EH (cell line): ENCODE measurements at places on chromosomes 4 and X.
A peak's percentile ranks its signal among the peaks of the same experiment; 100 is the strongest.

DNA sequence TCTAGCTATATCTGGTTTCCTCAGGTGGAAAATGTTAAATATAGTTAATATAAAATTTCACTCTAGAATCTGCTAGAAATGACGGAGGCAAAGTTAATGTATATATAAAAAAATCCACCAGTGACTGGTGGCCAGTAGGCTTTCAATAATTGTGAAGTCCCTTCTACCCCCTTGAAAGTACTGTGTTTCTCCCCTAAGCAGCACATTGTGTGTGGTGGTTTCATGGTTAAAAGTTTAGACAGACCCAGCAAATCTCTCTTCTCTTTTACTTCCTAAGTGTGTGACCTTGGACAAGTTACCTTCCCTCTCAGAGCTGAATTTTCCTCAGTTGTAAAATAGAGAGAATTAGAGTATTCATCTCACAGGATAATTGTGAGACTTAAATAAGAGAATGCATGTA is 600 bp upstream of the HEPH start:
- no peak for DNase-seq

GRCh38 chr4:76205476-76205875 is 8.1 kb downstream of the SCARB2 start:
- no peak for DNase-seq

GRCh38 chr4:3879681-3880614 is 113.8 kb downstream of the ADRA2C start:
- no peak for DNase-seq

DNA sequence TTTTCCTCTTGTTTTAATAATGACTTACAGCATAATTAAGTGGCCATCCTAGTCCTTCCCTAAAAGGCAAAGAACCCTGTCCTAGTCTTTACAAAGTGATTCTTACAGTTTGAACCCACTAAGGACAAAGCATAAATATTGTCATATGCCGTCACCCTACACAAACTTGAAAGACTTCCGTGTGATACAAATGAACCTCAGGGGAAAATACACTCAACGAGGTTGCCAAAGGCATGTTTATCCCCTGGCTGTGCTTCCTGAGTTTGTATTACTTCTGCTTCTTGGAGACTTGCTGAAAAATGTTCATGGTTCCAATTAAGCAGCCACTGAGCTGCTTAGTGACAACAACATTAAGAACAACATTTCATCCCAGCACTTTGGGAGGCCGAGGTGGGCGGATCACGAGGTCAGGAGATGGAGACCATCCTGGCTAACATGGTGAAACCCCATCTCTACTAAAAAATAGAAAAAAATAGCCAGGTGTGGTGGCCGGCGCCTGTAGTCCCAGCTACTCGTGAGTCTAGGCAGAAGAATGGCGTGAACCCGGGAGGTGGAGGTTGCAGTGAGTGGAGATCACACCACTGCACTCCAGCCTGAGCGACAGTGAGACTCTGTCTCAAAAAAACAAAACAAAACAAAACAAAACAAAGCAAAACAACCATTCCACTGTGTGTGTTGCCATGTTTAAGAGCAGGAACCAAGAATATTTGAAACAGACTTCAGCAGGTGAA is 16.2 kb downstream of the RASSF6 start:
- no peak for DNase-seq

- DNase-seq, result no peak
Observed at GRCh38 chr4:31999848-32000247, 1279.7 kb downstream of the PCDH7 start.

GRCh38 chr4:95256108-95256835 is 292.5 kb downstream of the UNC5C start:
- no peak for DNase-seq

- DNase-seq, result no peak
Observed at GRCh38 chr4:104279744-104280143, 214.9 kb downstream of the CXXC4 start.

DNA sequence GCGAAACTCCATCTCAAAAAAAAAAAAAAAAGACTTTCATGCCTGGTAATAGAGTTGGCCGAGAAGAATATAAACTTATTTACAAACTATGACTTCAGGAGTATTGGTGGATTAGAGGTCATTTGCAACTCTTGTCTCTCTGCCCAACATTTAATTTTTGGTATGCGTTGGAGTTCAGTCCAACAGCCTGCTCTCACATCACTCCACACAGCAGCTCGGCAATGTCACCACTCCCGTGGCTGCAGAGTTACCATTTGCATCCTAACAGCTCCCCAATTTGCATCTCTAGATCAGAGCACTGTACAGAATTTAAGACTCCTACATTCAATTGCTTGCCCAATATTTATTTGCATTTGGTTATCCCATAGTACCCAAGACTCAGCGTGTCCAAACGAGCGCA is 40.9 kb upstream of the AP1AR start:
- DNase-seq, result no peak

DNA sequence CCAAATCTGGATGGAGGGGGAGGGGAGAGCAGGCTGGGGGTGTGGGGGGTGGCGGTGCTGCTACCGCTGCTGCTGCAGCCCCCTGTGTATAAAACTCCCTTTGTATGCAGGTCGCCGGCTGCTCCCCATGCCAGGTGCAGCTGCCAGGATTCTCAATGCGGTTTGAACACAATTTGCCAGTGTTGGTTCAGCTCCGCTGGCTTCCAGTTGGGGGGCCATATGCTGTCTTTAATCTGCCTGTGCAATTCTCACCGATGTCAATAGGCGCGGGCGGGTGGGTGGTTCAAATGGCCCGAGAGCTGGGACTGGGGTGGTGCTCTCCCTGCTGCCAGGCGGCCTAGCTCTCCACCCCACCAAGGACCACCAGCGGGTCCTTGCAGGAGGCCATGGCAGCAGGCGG is 257.6 kb downstream of the BCOR start:
- DNase-seq, result no peak

DNA sequence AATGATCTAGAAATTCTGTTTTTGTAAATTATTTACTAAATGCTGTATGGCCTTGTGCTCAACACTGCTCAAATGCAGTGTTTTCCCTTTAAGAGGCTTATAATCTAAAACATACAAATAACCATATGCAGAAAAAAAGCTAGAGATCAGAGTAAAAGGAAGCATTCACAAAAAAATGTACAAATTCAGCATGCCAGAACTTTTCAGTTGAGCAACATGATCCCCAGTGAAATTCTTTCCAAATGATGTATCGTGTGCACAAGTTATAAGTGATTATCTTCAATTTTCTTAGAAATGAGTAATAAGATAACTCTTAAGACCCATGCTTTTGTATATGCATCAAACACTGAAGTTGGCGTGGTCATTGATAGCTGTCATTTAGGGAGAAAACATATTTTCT is 5.0 kb downstream of the GPC3 start:
- DNase-seq, result no peak

DNA sequence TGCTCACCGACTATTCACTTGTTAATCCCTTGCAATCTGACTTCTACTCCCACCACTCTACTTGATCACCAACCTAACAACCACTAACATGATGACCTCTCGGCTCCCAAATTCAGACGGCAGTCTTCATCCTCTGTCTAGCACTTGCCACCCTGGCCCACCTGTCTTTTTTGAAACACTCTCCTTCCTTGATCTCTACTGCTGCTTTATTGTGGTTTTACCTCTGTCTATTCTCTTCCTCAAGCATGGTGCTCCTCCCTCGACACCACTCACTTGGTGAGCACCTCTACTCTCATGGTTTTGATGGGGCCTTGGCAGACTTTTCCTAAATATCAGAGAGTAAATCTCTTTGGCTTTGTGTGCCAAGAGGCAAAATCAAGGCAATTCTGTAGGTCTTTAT is 21.7 kb upstream of the CXCR3 start:
- DNase-seq, result no peak

DNA sequence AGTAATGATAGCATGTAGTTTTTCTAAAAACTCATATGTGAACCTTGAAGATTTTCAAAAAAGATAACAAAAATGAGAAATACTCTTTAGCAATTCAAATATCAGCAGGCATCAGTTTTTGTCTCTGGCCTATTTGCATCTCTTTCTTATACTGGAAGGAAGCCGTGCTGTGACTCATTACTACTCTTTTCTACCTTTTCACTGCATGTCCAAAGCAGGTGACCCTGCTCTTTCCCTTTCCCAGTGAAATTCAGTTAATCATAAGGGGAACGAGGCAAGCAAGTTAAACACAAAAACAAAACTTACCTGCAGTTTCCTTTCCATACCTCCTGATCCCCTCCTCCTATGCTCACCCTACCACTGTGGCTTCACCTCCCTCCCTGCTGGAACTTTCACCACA is 9.3 kb downstream of the SPATA4 start:
- no peak for DNase-seq

DNA sequence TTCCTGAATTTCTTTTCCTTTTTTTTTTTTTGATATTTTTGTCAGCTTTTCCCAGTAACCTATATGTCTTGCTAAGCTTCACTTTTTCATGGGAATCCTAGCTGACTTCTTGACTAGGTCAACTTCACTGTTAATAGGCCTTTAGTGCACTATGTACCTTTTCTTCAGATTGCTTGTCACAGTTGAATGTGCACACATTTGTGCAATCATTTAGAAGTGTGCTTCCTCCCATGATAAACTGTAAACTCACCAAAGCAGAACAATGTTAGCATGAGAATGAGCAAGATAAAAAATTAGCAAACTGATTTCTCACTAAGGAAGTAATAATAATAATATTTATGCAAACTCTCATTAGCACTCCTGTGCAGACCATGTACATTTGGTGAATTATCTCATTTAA is 173.2 kb downstream of the PABPC4L start:
- DNase-seq, result no peak

GRCh38 chr4:2852481-2852921 is 8.9 kb downstream of the ADD1 start:
- no peak for DNase-seq

DNA sequence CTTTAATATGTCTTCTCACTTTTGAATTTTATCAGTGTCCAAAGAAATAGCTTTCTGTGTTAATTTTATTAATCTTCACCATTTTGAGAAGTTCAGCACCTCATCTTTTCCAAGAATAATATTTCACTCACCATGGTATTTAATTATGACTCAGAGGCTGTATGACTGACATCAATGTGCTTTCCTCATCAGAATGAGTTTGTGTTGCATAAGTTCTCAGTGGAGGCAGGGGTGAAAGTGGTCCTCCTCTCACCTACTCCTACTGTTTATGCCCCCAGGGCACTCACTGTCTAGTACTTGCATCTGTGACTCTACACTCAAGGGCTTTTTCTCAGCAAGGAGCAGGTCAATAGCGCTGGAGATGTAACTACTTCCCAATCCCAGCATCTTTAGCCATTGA is 905.3 kb upstream of the INTU start:
- DNase-seq, result peak; percentile 57

DNA sequence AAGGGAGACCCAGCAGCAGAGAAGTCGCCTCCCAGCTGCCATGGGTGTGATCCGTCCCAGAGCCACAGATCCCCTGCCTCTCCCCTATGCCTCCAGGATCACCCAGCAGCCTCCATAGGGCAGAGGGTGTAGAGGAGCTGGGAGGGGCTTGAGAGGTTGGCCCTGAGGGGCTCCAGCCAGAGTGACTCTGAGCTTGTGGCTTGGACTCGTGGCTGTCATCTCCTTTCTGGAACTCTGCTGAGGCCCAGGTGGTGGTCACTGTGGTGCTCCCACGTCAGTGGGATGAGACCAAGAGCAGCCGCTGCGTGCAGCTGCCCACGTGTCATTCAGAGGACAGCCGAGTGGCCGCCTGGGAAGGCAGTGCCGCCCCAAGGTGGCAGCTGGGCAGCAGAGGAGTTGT is 4.2 kb downstream of the TACC3 start:
- no peak for DNase-seq

DNA sequence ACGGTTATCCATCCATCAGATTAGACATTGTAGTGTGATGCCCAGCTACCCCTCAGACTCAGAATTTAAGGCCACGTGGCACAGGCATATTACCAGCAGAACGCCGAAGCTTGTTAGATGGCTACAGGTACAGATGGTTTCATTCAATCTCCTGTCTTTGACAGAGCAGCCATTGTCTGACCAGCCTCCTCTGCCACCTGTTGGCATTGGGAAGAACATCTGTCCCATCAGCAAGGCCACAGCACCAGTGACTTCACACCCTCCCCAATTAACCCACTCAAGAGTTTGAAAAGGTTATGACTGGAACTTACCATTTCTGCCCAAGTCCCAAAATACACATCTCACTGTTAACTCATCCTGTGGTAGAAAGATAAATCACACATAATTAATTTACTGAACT is 22.0 kb upstream of the PHKA2 start:
- no peak for DNase-seq

DNA sequence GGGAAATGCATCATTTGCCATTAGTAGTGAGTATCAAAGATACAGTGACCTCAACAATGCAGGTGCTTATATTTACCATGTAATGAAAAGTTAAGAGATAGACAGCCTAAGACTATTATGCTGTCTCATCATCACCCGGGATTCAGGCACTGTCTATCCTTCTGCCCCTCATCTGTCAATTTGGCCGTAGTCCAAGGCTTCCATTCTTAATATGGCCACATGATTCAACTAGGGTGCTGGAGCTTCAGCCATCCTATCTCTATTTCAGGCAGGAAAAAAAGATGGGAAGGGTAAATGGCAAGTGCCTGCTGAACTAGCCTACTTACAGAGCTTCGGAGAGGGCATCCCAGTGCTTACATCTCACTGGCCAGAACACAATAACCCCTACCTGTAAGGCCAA is 196.7 kb upstream of the LNX1 start:
- peak; percentile 15 for DNase-seq

- DNase-seq, result no peak
Observed at GRCh38 chrX:6832619-6833018, 297.7 kb upstream of the VCX3A start.

DNA sequence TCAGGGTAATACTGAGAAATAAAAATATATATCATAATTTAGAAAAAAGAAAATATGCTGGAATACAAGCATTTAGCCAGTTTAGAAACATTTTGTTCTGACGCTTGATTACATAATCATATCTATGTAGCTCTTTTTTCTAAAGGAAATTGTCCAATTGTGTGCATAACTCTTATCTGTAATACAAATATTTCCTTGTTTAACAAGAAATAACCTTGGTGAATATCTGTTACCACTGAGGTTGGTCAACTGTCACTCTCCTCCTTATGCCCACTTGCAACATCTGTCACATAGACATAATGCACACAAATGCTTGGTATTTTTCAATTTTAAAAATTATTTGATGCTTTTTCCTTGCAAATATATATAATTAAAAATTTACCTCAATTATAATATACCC is 609.7 kb downstream of the TLL1 start:
- DNase-seq, result no peak

- no peak for DNase-seq
Observed at GRCh38 chr4:168773388-168774195, 236.5 kb downstream of the CBR4 start.
